ENCODE measurements at places on chromosomes 12 and 14. TPM values are rescaled to one million over a fixed set of nuclear protein-coding genes. Genes with fewer than 3 reads are reported as not detected.

Gene SYCP3
- total RNA-seq, result 0.33 TPM

Gene PPP1CC
- 70.4 TPM for total RNA-seq

Gene CD4
- 0.26 TPM for total RNA-seq

Gene KRT72
- total RNA-seq, result not detected

Gene SLC25A47
- 0.07 TPM for total RNA-seq

Gene KRT3
- total RNA-seq, result not detected

Gene ACVRL1
- total RNA-seq, result 31.9 TPM

Gene BCL7A
- total RNA-seq, result 6.6 TPM

Gene FGF23
- total RNA-seq, result not detected

Gene SLC25A21
- total RNA-seq, result 0.39 TPM

Gene COCH
- 0.46 TPM for total RNA-seq

Gene DNAH10
- total RNA-seq, result 0.46 TPM

Gene TROAP
- 3.4 TPM for total RNA-seq

Gene CLEC2B
- total RNA-seq, result 4.8 TPM

Gene RFX4
- total RNA-seq, result not detected

Gene COQ5
- 25.3 TPM for total RNA-seq

Gene LRTM2
- not detected for total RNA-seq

Gene KRT8
- total RNA-seq, result 9.3 TPM

Gene C12orf42
- total RNA-seq, result not detected

Gene SRGAP1
- 17.6 TPM for total RNA-seq

Gene RIC8B
- 18.7 TPM for total RNA-seq

Gene AHNAK2
- total RNA-seq, result 194 TPM

Gene DAO
- not detected for total RNA-seq

Gene AKAP5
- total RNA-seq, result 0.20 TPM

Gene FAM186B
- total RNA-seq, result 0.40 TPM

Gene ERP27
- total RNA-seq, result not detected

Gene SMIM41
- 0.07 TPM for total RNA-seq

Gene PRORP
- total RNA-seq, result 34.2 TPM

Gene CAPZA3
- total RNA-seq, result not detected

Gene IL31
- not detected for total RNA-seq

Gene GAS2L3
- 11.5 TPM for total RNA-seq

Gene EEA1
- 30.2 TPM for total RNA-seq

Gene DERA
- total RNA-seq, result 29.1 TPM

Gene CLIP1
- total RNA-seq, result 63.5 TPM

Gene KRT80
- 0.65 TPM for total RNA-seq

Gene ANKS1B
- total RNA-seq, result 1.9 TPM

Gene AGAP2
- 0.20 TPM for total RNA-seq

Gene CCDC175
- not detected for total RNA-seq

Gene IKZF4
- 2.4 TPM for total RNA-seq

Gene FAM181A
- total RNA-seq, result not detected

Gene CLEC2A
- total RNA-seq, result not detected

Gene FSCB
- total RNA-seq, result not detected

Gene HOXC9
- total RNA-seq, result 0.40 TPM

Gene CEBPE
- not detected for total RNA-seq

Gene PPP1R1A
- not detected for total RNA-seq

Gene GPR68
- 1.4 TPM for total RNA-seq

Gene REP15
- 2.4 TPM for total RNA-seq

Gene ASB2
- 0.52 TPM for total RNA-seq

Gene ANKRD33
- total RNA-seq, result 0.03 TPM

Gene PPFIA2
- 2.6 TPM for total RNA-seq

Gene KRT75
- not detected for total RNA-seq

Gene CPNE6
- total RNA-seq, result not detected

Gene TEP1
- 35.2 TPM for total RNA-seq

Gene PCED1B
- total RNA-seq, result 0.46 TPM

Gene ARHGAP5
- total RNA-seq, result 89.1 TPM

Gene WIF1
- total RNA-seq, result not detected

Measured in smooth muscle cell of the pulmonary artery (primary cell).